ENCODE measurements at places on chromosomes 12 and 14.

DNA sequence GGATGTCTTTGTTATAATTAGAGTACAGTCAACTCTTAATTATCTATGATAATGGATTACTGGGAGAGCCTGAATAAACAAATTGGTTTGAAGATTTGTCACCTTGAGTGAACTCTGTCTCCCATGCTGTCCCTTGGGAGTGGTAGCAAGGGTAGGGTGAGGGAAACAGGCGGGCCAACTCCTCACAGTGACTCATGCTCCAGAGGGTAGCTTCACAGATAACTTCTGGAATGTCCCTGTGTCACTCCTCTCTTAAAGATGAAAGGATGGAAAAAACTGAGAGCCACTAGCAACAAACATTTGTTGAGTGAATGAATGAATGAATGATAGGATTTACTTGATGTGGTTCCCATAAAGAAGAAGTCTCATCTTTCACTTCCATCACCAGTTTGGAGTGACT is 53.5 kb downstream of the RASSF9 start:
- no peak for DNase-seq

- DNase-seq, result no peak
Observed at GRCh38 chr12:64672925-64673409, 62.7 kb downstream of the RASSF3 start.

GRCh38 chr14:85934123-85934885 is 404.4 kb downstream of the FLRT2 start:
- peak; percentile 11 for DNase-seq

GRCh38 chr12:116887897-116888296 is 6.7 kb upstream of the HRK start:
- DNase-seq, result no peak

DNA sequence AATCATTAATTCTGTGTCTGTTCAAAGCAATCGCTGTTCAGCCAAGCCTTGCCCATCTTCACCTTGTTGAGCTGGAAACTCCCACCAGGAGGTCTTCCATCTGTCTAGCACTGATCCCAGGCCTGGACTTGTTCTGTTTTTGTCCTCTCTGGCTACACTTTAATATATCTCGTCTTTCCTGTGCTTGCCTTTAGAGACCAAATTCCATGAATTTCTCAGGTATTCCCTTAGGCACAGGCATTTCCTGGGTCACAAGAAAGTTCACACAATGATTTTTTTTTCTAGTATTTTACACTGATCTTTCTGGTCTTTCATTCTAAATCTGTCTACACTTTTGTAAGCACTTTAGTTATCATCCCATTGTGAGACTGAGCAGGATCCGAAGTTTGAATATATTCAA is 116.4 kb upstream of the CCND2 start:
- no peak for DNase-seq

DNA sequence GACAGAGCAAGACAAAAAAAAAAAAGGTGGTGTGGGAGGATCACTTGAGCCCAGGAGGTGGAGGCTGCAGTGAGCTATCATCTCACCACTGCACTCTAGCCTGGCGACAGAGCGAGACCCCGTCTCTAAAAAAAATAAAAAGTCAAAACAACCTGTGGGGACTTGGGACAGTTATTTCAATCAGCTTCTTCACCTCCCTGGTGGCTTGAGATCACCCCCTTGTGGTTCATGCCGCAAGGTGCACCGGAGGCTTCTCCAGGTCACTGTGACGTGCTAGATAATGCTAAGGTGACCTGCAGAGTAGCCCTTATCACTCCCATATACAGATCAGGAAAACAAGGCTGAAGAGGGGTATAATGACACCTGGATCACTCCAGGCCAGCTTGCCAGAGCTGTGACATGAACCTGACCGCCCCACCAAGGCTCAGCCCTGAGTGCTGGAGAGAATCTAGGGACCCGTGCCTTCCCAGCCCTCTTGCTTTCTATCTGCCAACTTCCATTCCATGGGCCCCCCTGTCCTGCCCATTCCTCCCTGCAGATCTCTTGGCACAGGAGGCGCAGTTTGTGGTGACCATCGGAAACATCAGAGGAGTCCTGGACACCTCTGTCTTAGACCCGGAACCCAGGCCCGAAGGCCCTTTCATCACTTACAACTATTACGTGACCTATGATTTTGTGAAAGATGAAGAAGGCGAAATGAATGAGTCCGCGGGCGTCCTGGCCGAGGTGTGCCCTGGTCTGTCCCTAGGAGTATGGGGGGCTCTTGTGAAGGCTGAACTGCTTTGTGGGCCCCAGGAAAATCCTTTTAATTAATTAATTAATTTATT is 8.1 kb downstream of the LRRC43 start:
- DNase-seq, result peak; percentile 45

GRCh38 chr12:27623645-27624044 is 72.6 kb upstream of the REP15 start:
- no peak for DNase-seq

GRCh38 chr14:79424462-79424861 is 786.8 kb downstream of the DIO2 start:
- no peak for DNase-seq

DNA sequence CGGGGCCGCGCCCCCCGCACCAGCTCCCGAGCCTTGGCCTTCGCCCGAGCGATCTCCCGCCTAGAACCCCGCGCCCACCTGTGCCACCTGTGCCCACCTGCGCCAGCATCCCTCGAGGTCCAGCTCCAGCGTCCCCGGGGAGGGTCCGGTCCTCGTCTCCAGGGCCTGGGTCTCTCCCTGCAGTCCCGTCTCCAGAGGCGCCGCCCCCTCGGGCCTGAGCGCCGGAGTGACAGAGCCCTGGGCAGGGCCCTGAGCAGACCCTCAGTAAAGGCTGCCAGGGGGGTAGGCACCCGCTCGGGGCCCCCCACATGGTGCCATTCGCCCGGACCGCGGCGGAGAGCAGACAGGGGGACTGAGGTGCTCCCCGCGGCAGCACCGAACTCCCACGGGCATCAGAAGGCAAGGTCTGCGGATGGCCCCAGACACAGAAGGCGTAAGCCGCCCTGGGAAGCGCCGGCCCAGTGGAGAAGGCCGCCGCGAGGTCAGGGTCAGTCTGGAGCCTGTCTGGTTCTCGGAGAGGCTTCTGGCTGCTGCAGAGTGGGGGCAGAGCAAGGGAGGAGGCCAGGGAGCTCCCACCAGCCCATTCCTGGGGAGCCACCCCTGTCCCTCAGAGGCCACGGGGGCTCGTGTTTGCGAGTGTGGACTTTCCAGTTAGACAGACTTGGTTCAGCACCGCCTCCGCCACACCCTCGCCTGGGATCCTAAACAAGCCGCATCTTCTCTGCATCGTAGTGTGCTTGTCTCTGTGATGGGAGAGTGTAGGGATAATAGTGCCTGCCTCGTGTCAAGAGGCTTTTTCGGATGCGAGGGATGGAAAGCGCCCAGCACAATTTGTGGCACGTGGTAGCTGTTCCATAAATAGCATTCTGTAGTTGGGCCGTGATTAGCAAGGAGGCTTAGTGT is 1.1 kb upstream of the PPP1R13B start:
- no peak for DNase-seq

- no peak for DNase-seq
Observed at GRCh38 chr14:91754819-91755218, 22.9 kb upstream of the CATSPERB start.

GRCh38 chr12:112590281-112590680 is 171.5 kb downstream of the PTPN11 start:
- no peak for DNase-seq

GRCh38 chr12:2645460-2645859 is 149.3 kb upstream of the FKBP4 start:
- DNase-seq, result no peak

DNA sequence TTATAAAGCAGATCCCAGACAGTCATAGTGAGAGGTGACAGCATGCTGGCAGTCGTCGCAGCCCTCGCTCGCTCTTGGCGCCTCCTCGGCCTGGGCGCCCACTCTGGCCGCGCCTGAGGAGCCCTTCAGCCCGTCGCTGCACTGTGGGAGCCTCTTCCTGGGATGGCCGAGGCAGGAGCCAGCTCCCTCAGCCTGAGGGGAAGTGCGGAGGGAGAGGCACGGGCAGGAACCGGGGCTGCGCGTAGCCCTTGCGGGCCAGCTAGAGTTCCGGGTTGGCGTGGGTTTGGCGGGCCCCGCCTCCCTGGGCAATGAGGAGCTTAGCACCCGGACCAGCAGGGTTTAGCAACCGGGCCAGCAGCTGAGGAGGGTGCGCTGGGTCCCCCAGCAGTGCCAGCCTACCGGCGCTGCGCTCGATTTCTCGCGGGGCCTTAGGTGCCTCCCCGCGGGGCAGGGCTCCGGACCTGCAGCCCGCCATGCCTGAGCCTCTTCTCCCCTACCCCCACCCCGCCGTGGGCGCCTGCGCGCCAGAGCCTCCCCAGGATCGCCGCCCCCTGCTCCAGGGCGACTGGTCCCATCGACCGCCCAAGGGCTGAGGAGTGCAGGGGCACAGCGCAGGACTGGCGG is 451.2 kb upstream of the DCN start:
- DNase-seq, result peak; percentile 2

DNA sequence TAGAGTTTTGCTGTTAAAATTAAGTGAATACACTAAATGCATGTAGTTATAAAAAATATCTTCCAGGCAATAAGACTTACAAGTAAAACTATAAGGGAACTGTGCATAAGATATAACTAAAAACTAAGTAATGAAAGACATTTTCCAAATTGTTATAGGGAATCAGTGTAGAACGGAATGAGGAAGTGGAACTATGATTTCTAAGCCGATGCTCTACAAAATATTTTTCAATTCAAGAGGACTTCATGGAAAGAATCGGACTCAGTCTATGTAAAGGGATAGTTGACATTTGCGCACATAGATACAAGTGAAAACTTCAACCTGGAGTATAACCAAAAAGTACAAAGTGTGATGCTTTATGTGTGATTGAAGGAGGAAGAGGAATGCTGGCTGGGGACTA is 40.1 kb upstream of the KIF21A start:
- DNase-seq, result no peak

DNA sequence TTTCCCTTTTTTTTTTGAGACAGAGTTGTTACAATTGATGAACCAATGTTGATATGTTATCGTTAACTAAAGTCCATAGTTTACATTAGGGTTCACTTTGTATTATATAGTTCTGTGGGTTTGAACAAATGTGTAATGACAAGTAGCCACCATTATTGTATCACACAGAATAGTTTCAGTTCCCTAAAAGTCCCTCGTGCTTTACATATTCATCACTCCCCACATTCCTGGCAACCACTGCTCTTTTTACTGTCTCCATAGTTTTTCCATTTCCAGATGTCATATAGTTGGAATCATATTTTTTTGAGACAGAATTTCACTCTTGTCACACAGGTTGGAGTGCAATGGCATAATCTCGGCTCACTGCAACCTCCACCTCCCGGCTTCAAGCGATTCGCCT is 12.5 kb downstream of the HSD17B6 start:
- DNase-seq, result no peak

GRCh38 chr14:87691042-87691881 is 301.7 kb downstream of the GALC start:
- DNase-seq, result no peak

DNA sequence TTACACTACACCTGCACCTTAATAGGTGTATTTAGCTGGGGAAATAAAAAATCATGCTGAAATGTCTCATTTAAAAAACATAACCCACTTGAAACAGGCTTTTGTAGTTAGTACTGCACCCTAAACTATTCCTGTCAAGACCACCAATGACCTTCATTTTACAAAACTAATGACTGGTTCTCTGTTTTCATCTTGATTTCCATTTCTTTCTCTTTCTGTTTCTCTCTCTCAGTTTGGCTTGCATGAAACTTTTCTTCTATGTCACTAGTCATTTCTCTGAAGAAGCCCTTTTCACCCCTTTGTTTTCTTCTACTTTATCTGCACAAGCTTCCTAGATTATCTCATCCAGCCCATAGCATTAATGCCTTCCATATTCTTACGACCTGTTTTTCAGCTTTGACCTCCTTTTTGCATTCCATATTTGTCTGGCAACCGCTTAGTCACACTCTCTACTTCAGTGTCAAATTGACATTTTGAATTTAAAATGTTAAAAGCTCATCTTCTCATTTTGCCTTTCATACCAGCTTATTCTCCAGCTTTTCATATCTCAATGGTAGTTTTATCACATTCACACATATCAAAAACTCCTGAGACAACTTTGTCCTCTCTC is 32.7 kb upstream of the KLRF1 start:
- DNase-seq, result no peak

- no peak for DNase-seq
Observed at GRCh38 chr12:20375560-20375959, 7.2 kb downstream of the PDE3A start.

DNA sequence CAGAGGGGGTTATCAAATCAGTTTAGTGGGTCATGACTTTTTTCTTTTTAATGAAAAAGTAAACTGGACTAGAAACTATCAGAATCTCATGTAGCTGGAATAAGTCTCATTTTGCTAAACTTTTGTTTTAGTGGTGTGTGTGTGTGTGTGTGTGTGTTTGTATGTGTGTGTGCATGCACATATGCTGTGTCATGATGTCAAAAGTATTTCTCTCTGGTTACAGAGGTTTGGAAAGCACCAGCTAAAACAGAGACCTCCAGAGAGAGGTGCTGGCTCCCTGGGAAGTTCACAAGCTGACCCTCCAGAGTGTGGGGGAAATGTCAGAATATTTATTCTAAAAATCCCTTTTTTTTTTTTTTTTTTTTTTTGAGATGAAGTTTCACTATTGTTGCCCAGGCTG is 114.7 kb downstream of the LGMN start:
- no peak for DNase-seq

DNA sequence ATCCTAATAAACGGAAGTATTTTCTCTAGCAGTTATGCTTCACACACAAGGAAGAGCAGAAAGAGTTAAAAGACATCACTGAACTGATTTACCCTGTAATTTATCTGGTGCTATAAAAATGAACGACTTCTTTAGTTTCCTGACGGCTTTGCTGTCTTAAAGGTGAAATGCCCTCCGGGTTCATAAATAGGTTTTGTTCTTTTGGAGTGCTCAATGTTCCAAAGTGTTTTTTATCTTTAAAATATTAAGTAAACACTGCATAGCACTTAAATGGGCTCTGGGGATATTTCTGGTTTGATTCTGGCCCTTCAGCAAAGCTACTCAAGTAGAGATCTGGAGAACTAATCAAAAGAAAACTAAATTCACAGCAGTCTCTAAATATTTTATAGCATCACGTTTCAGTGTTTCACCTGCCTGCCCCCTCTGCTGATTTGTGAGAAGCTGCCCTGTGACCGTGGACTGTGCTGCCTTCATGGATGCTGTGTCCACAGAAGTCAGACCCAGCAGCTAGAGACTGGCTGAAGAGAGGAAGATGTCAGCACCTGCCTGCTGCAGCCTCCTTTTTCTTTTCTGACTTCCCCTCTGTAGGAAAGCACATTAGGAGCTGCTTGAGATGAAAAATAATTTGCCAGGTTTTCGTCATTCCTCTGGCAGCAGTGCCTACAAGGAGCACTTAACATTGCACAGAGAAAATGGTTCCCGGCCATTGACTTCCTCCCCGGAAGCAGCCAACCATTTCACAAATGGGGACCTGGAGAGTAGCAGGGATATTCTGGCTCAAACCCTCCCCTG is 205.1 kb upstream of the FSCB start:
- no peak for DNase-seq

GRCh38 chr12:68675101-68675842 is 11.5 kb upstream of the NUP107 start:
- DNase-seq, result peak; percentile 42
